ENCODE measurements at places on chromosomes 4 and X.

- no peak for DNase-seq
These were observed 106.8 kb upstream of the RAI2 start for GRCh38 chrX:17967888-17968287.

DNA sequence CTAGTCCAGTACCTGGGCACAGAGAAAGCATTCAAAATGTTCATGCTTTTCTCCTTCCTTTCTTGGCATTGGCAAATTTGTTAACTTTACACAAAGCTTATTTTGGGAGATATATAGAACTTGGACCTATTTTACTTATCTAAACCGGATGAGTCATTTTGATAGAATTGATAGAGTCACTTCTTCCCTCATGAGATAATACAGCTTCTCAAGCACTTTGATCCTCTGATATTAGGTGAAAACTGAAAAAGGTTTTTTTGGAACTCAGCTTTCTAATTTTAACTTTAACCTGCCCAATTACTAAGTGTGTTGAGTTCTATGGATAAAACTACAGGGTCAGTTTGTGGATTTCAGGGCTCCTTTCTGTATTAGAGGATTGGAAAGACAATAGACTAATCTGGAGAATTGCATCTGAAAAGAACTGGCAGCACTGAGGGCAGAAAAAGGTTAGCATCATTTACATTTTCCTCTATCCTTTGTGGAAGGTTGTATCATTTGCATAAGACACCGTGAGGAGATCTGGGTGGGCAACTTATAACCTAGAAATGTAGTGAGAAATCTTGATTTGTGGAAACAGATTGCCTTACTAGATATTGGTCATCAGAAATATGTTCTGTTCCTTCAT lies 2.4 kb downstream of the WDR44 start:
- no peak for DNase-seq

DNA sequence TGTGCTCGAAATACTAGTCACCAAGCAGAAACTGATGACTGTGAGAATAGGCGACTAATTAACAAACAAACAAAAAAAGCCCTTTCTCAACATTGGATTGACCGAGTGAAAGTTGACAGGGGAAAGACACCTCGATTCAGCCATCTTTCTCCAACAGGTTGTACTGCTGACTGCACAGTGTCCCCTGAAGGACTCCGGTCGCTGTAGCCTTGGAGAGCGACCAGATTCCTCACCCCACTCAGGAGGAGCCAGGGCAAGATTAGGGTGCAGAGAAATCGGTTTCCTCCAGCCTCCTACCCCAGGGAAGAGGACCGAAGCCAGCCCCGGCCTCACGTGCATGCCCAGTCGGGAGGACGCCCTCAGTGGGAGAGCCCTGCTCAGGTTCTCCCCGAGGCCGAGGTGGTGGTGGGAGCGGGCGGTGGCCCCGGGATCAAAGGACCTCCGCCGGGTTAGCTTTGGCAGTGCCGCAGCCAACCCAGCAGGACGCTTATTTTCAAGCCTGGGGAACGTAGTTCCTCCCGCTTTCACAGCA lies 1.1 kb upstream of the RAP1GDS1 start:
- DNase-seq, result peak; percentile 69

DNA sequence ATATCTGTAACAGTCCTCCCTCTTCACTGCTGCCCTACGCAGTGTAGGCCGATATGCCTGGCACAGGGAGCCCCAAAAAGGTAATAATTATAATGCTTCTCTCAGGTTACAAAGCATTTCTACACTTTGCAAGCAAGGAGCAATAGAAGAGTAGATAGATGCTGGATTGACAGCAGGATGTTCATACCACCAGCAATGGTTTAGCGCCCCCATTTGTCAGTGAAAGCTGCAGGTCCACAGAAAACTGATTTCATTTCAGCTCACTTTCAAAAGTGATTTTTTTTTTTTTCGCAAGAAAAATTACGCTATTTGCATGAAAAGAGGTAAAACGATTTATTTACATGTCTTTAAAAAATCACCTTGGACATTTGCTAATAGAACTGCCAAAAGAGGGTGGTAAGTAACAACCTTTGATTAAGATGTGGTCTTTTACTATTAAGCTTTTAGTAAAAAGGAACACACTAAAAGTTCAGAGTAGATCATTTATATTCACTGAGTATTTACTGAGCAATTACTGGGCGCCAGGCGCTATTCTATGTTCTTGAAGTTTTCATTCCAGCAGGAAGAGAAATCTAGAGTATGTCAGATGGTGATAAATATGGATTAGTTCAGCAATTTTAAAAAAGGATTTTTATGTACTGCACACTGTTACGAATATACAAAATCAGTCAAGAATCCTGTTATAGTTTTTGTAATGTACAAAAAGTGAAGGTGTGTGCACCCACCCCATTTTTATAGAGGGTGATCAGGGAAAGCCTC lies 34.4 kb downstream of the HPF1 start:
- no peak for DNase-seq

Data from adrenal gland (tissue), 19 donors.